Activated naive CD4-positive, alpha-beta T cell (primary cell): ENCODE measurements at places on chromosomes 7 and 10.

- DNase-seq: peak; percentile 92
These were observed at the start of gene ZFYVE27 for GRCh38 chr10:97736902-97737769. Gene ZFYVE27, plus strand, starts transcription at chr10:97737128. Its CDS starts 1,350 bp downstream, at chr10:97738478.

- DNase-seq: no peak
These were observed 46.9 kb upstream of the MKRN1 start for GRCh38 chr7:140526214-140526613.

- DNase-seq: no peak
These were observed 47.7 kb downstream of the RBM17 start for GRCh38 chr10:6136215-6137201.

- DNase-seq: no peak
These were observed 1.7 kb downstream of the CALD1 start for GRCh38 chr7:134781171-134781570.

GRCh38 chr10:33801705-33802104 is 467.2 kb upstream of the NRP1 start:
- no peak for DNase-seq

GRCh38 chr7:101676956-101677355 is 47.9 kb upstream of the MYL10 start:
- DNase-seq: no peak

DNA sequence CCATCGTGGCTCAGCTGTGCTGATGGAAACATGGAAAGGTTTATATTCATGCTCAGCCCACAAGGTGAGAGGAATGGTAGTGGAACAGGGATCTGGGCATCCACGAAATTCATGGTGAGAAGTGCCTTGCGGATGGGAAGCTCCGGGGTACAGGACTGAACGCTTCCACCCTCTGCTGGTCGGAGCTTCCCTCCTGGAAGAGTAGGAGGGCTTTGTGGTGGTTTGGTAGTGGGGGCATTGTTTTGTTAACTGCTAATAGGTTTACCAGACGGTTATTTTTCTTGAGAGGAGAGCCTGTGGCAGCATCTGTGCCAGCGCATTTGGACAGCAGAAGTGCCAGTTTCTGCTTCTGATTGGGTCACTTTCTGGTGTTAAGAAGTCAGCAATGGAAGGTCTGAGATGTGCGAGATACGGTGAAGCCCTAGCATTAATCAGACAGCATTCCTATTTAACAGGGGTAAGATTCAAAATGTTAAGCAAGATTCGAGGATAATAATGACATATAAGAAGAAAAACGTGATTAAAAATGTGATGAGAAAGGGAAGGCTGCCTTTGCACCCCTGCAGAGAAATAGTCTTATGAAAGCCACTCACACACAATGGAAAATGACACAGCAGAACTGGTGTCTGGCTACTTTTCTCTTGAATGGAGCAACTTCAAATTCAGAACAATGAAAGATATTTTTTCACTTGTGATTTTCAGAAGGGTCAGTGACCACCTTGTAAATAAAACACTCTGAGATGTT is 17.7 kb downstream of the ABCA13 start:
- DNase-seq: no peak

DNA sequence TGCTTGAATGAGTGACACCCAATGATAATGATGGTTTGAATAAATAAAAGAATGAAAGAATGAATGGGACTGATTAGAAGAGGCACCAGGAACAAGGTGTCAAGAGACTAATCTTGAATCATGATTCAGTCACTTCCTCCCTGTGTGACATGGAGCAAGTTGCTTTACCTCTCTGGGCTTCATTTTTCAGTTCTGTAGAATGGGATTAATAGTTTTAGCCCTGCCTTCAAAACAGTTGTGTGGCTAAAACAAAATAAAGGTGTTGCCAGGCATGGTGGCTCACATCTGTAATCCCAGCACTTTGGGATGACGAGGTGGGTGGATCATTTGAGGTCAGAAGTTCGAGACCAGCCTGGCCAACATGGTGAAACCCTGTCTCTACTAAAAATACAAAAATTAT is 37.6 kb downstream of the MYL10 start:
- no peak for DNase-seq

DNA sequence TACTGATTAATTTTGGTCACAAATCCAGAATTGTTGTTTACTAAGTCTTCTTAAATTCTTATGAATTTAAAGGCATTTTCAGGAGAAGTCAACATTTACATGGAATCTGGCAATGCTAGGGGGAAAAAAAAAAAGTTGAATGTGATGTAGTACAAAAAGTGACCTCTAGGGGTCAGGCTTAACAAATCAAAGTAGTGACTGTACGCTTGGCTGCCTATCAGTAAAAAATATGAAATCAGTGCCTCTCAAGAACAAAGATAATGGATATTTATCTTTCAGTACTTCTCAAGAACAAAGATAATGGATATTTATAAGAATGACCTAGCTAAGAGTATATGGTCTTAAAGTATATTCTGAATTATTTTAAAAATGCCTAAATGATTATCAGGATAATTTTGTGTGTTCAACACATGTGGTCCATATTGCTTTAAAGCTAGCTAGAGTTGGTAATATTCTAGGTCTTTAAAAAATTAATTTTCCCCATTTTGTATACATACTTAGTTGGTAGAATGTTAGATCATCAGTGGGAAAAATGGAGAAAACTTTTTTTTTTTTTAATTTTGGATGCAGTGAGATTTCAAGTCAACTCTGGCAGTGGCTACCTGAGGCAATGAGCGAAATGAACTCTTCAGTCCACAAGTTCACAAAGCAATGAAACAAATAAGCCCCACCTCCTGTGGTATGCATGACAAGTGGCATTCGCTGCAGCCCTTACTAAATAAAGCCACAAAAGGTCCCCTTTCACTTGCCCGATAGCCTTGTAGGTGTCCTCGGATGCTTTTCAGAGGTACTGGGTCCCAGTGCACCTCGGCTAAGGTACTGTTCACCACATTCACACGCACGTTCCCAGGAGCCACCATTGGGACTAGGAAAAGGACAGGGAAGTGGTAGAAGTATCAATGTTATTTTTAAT is 51.2 kb upstream of the LAMB4 start:
- DNase-seq: no peak

DNA sequence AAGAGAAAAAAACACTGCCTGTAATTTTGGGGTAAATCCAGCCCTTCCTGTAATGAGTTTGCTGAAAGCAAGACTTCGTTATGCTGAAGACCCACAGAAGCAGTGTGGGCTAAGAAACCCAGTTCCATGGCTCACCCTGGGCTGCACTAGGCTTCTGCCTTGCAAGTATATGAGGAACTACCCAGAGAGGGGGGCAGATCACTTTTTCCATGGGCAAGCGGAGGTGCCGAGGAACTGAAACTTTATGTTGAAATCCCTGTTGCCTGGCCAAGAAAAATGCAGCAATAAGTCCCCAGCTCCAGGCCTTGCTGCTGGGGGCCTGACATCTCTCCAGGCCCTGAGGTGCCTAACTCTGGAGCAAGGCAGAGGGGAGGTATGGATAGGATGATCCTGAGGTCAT is 8.5 kb downstream of the RASSF4 start:
- DNase-seq: no peak
